CD4-positive, alpha-beta T cell treated with Interleukin-6 for 4 hours (primary cell): ENCODE measurements at places on chromosomes 12 and 14.

GRCh38 chr12:30211743-30212142, 428.0 kb upstream of the TMTC1 start:
- DNase-seq, result no peak

GRCh38 chr12:46680506-46680905, 145.3 kb downstream of the SLC38A4 start:
- DNase-seq, result no peak

- DNase-seq, result no peak
These were observed 86.0 kb downstream of the TPH2 start for GRCh38 chr12:72024613-72025012.

DNA sequence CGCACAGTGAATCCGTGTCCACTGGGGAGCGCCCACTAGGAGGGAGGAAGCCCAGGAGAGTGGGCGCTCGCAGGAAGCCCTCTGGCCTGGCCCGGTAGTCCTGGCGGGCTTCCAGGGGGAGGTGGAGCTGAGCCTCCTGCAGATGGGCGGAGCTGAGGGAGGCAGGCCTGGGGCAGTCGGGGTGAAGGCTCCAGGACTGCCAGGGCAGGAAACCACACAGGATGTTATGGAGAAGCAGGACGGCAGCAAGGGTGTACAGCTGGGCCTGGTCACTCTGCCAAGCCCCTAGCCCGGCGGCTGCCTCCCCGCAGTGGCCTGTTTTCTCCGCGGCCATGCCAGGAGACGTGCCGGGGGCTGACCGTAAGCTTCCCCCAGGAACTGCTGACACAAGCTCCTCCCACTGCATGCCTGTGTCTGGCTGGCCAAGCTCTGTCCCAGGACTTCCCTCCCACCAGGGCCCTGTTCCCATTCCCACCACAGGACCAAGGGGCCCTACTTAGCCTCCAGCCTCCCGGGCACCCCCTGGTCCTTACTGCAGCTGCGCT, 143.4 kb upstream of the C14orf180 start:
- no peak for DNase-seq

DNA sequence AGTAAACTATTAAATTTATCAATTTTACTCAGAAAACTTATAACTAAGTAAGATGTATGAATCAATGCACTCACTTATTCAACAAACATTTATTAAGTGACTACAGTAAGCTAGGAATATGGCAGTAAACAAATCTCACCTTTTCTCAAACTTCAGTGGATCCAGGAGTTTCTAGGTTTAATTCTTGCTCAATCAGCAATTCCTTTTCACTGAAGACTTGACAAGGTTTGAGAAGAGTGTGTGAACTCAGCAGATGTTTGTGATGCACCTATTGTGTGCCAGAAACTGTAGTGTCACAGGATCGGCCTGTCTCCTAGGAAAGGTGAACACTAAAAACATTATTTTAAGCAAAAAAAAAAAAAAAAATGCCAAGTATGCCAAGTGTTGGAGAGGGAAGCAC, 167.8 kb downstream of the ALG10 start:
- no peak for DNase-seq

GRCh38 chr14:35248476-35248788, 43.8 kb upstream of the PSMA6 start:
- DNase-seq, result no peak

DNA sequence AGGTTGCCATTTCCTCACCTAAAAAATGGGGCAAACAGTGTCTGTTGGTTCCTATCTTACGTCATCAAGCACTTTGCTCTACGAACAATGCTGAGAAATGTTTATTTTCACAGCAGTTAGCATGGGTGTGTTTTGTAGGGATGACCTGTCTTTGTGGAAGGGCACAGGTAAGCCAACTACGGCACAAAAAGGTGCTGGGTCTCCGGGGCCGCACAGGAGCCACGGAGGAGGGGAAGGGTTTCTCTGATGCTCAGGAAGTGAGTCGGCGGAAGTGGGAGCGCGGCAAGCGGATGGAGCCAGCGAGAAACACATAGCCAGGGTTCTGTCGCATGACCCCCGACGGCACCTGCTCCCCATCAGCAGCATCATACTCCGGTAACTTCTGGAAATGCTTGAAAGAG, 65.6 kb upstream of the TCL1B start:
- DNase-seq, result no peak

DNA sequence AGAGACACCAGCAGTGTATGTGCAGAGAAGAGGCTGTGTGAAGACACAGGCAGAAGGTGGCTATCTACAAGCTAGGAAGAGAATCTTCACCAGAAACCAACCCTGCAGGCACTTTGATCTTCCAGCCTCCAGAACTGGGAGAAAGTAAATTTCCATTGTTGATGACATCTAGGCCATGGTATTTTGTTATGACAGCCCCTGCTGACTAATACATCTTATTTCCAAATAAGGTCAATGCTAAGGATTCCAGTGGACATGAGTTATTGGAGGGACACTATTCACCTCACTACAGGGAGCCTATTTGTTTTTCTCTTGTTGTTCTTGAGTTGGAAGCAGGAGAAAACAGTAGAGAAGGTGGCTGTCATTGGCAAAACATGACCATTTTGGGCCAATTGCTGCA, 88.5 kb upstream of the RIN3 start:
- DNase-seq, result no peak

GRCh38 chr12:52427083-52427482, 7.1 kb downstream of the KRT75 start:
- DNase-seq, result no peak

DNA sequence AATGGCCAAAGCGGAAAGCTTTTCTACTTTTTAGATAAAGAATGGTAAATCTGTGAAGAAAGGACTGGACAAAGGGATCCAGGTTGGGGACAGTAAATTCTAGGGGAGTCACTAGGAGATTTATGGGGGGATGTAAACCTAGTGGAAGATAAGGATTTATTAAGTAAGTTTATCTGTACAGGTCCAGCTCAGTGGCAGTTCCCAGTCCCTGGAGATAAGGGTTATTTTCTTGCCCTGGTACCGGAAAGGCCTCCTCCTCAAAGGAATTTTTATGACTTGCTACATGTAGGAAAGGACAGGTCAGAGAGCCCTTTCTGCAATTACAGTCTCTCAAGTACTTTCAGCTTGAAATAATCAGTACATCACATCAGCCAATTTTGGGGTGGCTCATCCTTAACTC, 72.6 kb upstream of the BICD1 start:
- DNase-seq, result no peak

DNA sequence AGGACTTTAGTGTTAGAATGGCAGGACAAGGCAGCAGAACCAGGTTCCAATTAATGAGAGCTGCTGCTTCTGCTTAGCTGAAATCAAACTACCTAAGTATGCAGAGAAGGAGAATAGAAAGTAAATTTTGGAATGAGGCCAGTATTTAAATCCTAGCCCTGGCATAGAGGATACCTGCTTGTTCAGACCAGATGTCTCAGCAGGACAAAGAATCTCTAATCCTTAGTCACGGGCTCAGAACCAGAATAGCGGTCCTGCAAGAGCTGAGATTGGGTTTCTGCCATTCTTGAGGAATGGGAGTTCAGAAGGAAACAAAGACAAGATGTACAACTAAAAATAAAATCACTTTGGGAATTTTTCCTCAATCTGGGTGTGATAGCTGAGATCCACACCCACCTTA, 550.8 kb upstream of the TMEM132C start:
- no peak for DNase-seq

DNA sequence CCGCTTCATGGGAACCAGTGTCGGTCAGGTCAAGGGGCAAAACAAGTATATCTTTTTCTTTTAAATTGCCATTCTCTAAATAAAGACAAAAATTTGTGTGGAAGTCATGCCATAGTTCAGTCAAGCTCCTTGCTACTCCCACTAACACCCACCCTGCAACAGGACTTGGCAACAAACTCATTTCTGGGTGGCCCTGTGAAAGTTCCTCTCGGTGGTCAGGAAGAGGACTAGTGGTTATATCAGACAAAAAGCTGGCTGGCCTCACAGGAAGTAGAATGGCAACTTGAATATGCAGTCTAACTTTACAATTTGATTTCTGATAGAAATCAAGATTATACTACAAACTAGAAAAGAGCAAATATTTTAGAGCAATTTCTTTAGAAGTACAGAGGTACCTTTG, 11.2 kb downstream of the DHRS7 start:
- peak; percentile 16 for DNase-seq

GRCh38 chr14:90758959-90759358, 57.3 kb downstream of the TTC7B start:
- DNase-seq, result peak; percentile 30

DNA sequence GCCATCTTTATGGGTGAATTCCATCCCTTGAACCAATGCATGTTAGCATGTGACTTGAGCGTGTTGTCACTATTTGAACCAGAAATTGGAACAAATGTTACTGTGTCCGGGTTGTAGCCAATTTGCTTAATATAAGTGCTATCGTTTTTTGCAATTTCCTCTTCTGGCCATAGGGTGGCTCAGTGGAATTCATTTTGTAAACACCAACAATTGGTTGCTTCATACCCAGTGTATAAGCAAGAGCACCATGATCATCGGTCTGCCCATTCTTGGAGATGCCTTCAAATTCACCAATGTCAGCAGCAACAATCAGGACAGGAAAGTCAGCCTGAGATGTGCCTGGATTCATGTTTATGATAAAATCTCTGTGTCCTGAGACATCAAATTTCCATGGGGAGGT, 5.0 kb upstream of the NEDD1 start:
- no peak for DNase-seq

DNA sequence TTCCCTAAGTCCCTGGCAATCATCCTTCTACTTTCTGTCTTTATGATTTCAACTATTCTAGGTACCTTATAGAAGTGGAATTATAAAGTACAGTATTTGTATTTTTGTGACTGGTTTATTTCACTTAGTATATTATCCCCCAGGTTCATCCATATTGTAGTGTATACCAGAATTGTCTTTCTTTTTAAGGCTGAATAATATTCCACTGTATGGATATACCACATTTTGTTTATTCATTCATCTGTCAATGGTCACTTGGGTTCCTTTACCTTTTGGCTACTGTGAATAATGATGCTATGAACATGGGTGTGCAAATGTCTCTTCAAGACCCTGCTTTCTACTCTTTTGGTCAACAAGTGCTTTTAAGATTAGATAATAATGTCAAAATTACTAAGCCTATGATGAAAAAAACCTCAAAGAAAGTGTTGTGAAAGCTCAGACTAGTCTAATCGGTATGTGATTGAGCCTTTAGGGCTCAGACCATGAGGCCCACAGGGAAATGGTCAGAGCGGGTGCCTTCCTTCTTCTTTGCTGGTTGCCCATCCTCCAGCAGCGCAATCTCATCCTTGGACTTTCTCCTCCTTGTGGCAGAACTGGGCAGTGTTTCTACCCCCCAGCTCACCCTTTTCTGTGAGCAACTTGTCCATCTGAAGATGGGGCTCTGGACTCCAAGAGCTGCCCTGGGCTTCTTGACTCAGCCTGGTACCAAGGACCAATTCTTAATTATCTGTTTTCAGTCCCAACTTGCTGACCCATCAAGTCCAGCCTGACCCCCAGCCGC, 105.4 kb downstream of the TTC8 start:
- no peak for DNase-seq

- no peak for DNase-seq
These were observed 186.3 kb upstream of the CLEC14A start for GRCh38 chr14:38442208-38442607.

- no peak for DNase-seq
These were observed 31.2 kb upstream of the KLC1 start for GRCh38 chr14:103597623-103598377.
